ENCODE measurements at places on chromosomes 5 and 9. TPM values are rescaled to one million over a fixed set of nuclear protein-coding genes. Genes with fewer than 3 reads are reported as not detected.

GRCh38 chr5:179227229-179227579, 118.1 kb downstream of the ADAMTS2 start:
- DNase-seq, result no peak

DNA sequence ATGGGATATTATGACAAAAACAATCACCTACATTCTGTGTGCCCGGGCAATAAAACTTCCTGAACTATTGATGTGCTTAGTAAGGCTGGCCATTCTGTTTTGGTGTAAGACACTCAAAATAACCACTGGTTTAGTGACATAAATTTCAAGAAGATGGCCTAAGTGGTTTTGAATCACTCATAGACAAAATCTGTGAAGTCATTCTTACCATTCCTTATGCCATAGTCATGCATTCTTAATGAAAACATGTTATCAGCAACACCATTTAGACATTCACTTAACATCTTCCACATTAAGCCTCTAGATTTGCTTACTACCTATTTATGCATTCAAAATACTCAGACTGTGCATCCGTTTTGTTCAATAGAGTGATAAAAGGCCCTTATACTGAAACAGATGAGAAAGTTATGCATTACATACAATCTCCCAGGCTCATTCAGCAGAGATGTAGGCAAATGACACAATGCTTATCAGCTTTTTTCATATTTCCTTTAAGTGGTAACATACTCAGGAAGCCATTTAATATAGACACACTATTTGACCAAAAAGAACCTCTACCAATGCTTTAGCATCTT, 848.8 kb upstream of the DMAC1 start:
- no peak for DNase-seq

- DNase-seq, result no peak
These were observed 408.3 kb downstream of the ENC1 start for GRCh38 chr5:74232276-74232675.

DNA sequence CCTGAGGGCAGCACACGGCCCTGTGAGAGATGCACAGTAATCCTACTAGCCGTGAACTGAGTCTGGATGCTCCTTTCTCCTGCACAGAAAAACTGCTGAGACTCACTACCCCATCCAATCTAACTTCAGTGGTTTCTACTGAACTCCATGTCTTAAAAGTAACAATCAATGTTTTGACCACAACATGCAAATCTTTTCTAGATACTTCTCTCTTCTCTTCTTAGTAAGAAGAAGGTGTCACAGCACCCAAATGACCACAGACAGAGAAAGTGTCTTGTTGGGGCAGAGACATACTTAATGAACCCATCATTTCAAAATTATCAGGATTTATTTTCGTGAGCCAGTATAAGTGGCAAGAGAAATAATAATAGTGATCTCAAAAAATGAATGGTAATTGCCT, 285.8 kb upstream of the MEF2C start:
- DNase-seq, result no peak

DNA sequence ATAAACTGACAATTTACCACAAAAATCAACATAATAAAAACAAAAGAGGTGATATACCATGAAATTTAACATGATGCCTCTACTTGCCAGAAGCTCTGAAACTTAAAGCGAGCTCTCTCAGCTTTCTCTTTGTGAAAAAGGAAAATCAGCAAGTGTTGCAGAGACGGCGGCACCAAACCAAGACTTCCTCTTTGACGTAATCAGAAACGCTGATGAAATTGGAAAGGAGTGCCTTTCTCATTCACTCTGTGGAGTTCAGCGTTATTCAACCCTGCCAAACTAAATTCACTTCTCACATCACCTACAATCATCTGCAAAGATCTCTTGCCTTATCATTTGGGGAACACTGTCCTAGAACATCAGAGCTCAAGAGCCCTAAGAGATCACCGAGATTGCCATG, 32.2 kb downstream of the ANXA6 start:
- no peak for DNase-seq

DNA sequence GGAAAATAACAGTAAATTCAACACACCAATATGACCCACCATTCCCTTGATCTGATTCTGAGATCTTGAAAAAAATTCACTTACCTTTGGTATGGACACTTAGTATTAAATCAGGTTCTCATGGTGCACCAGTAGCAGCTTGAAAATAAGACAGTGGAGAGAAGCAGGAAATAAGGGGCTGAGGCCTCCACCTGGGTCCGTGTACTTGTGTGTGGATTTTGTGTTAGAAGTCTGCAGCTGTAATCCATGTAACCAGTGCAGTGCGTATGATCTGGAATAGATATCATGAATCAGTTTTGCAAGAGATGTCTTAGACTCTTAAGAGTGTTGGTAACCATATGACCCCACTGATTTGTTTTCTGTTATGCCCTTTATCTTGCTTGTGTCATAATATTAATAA, 107.1 kb downstream of the FBXL7 start:
- DNase-seq, result no peak

GRCh38 chr5:78841767-78842166, 143.3 kb downstream of the ARSB start:
- DNase-seq, result no peak

- DNase-seq, result no peak
These were observed 7.8 kb downstream of the LIX1 start for GRCh38 chr5:97134634-97135033.

DNA sequence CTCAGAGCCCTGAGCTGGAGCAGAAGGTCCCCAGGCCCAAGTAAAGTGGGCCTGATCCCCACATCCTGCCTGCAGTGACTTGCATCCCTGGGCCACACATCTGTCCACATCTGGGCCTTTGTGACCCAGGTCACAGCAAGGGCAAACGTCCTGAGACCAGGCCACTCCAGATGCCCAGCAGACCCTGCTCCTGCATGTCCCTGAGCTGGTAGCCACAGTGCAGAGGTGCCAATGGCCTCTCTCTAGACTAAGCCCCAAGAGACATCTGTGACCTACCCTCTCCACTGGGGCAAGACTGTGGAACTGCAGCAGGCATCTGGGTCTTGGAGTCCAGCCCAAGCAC, 2.5 kb downstream of the FLT4 start:
- no peak for DNase-seq

DNA sequence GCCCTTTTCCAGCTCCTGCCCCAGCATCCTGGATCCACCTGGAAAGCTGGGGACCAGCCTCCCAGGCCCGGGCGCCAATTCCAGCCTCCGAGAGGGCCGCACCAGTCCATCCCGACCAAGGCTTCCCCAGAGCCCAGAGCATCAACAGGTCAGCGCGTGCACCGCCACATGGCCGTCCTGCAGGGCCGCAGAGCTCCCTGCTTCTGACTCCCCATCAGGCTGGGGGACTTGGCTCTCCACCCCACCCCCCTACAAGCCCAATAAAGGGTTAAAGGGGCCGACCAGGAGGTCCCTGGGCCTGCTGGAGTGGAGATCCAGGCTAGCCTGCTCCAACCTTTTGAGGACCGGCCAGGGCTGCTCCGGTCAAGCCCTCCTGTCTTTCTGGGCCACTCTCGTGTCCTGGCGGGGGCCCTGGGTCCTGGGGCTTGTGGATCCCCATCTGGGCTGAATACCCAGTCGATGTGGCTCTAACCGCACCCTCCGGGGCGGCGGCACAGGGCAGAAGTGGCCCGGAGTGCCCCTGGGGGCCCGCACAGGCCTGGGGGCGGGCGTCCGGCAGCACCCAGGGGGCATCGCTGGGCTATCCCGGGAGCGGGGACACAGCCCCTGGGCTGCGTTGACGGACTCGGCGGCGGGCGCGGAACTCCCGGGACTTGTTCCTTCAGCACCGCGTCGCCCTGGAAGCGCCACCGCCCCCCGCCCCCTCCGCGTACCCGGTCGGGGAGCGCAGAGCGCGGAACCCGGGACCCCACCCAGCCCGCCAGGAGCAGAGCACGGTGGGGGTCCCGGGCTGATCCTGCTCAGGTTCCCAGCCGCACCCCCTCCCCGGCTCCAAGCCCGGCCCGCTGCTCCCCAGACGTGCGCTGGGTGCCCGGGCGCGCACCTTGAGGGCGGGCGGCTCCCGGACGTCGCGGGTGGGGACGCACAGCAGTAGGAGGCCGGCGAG, 590 bp downstream of the ENTPD2 start:
- DNase-seq, result no peak

DNA sequence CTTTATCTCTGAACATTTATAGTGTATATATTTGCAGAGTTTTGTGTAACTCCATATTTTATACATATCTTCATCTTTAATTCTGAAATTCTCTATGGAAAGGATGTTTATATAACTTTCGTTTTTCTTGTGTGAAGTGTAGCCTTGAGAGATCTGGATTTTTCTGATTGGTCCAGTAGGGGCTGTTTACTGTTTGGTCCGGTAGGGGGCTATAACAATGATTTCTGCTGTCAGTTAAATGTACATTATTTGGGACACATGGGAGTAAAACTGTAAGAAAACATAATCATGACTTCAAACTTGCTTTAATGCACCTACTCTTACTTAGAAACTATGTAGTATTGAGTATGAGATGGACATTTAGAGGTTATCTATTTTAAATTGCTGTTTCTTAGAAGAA, 527.1 kb upstream of the ARRDC3 start:
- no peak for DNase-seq

DNA sequence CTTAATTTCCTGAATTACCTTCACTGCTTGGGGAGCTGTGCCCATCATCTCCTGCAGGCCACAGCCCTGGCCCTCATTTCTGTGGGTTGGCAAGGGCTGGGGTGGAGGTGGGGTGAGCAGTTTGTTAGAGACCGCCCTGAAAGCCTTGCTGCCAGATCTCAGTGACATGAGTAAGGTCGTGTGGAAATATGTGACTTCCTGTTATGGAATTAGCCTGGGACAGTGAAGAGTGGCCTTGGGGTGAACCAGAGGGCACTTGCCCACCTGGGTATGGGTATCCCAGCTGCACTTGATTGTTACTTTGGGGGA, 2.5 kb upstream of the HNRNPAB start:
- DNase-seq, result no peak

- no peak for DNase-seq
These were observed 260.1 kb upstream of the RGMB start for GRCh38 chr5:98513380-98513779.

DNA sequence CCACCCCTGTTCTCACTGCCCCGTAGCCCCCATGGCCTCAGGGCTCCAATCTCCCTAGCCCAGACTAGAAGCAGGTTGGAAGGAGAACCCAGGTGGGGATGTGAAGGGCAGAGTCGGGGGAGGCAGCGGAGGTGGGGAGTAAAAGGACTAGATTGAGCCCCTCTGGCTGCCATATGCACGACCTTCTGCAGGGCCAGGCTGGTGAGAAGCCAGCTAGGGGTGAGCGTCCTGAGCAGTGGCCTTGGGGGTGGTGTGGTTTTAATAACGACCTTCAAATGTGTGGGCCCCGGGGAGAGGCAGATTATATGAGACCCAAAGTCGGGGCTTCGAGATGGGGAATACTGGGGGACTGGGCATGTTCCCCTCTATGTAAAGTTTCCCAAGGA, 139.5 kb downstream of the C9orf50 start:
- DNase-seq, result no peak

DNA sequence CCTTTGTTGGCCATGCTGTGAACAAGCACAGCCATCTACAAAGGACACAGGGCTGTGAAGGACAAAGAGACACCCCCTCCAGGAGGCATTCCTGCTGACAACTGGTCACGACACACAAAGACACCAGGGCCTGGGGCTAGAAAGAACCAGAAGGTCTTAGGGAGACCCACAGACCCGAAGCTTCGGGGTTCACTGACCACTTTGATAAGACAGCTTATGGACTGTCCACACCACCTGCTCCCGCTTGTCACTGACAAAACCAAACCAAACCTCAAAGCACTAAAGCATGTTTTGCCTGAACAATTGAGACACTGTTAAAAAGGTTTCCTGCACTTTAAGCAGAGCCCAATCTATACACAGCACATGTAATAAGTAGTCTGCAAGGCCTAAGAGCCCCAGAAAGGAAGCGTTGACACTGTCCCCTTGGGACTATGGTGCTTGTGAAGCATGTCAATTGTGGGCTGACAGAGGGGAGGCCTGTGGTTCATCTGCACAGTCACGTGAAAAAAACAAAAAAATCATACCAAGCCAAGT, 185.0 kb downstream of the GAPVD1 start:
- DNase-seq, result no peak

GRCh38 chr9:70479880-70480291, 65.4 kb upstream of the KLF9 start:
- no peak for DNase-seq

DNA sequence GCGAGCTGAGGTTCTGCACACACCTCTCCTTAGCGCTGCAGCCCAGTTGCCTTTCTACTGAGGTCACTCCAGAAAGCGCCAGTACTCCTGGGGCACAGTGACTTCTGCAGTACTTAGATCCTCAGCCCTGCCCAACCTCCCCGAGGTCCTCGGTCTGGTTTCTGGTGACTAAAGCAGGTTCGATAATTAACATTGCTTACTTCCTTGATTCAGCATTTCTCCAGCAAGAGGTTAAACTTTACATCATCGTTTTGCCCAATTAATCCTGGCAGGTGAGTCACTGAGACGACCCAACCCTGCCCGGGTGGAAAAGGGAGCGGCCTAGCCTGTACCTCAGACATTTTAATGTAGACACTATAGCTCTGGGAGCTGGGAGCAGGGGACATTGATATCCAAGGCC, 77.6 kb downstream of the PLAC8L1 start:
- DNase-seq, result no peak

DNA sequence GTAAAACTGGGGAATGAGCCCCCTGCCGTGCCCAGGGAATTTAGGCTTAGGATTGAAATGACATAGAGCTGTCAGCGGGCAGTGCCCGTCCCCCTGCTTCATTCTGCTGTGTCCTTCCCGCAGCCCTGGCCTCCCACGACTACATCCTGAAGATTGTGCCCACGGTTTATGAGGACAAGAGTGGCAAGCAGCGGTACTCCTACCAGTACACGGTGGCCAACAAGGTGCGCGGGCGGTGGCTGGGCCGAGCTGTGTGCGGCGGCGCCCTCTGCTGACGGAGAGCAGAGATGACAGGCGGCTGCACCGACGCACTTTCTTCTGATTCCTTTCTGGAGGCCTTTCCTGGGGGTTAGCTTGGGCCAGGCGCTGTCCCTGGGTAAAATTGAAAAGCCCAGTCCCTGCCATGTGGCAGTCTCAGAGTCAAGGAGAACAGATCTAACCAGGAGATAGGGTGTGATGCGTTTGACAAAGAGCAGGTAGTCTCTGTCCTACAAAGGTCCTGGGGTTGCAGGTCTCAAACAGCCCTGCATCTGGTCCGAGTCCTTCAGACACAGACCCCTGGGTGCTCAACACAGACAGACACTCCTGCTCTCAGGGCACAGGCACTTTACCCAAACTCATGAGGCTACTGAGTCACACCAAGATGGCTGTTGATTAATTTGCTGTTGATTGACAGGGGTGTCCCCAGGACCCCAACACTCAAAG, 26.8 kb upstream of the RPL26L1 start:
- peak; percentile 54 for DNase-seq

GRCh38 chr9:70439991-70440706, 25.7 kb upstream of the KLF9 start:
- DNase-seq, result no peak

Gene TESK1
- 12.2 TPM for total RNA-seq

Gene IL31RA
- total RNA-seq, result not detected

Gene ALDH1B1
- 11.0 TPM for total RNA-seq

Gene DRD1
- total RNA-seq, result 18.3 TPM

Gene SMIM33
- total RNA-seq, result not detected

Gene ECM2
- total RNA-seq, result 3.3 TPM

Gene PTBP3
- total RNA-seq, result 39.5 TPM

Gene PCDHGB4
- total RNA-seq, result 8.6 TPM

Gene TMEM171
- 0.41 TPM for total RNA-seq

Gene STPG3
- not detected for total RNA-seq

Gene EDIL3
- 59.1 TPM for total RNA-seq

Gene PAPPA
- total RNA-seq, result under 0.01 TPM

Gene MVB12B
- total RNA-seq, result 28.5 TPM

Gene DMRT3
- total RNA-seq, result not detected

Gene REEP5
- 97.4 TPM for total RNA-seq
